ENCODE measurements at places on chromosomes 3 and 15.

- DNase-seq: no peak
Measured at GRCh38 chr3:29249829-29250345, 31.0 kb upstream of the RBMS3 start.

GRCh38 chr3:3316521-3316920 is 137.0 kb upstream of the CRBN start:
- no peak for DNase-seq

DNA sequence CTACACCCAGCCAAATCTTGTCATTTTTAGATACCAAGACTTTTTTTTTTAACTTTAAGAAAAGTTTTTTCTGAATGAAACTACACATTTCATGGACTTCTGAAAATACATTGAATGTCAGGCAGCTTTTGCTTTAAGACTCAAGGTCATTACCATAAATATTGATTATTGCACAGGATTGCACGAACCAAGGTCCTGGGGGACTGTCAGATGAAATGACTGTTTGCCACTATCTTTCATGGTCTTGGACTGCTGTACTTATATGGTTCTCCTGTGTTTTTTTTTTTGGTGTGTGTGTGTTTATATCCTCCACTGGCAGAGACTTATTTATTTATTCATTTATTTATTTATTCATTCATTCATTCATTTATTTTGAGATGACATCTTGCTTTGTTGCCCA is 6.9 kb upstream of the MYO1E start:
- DNase-seq: no peak

DNA sequence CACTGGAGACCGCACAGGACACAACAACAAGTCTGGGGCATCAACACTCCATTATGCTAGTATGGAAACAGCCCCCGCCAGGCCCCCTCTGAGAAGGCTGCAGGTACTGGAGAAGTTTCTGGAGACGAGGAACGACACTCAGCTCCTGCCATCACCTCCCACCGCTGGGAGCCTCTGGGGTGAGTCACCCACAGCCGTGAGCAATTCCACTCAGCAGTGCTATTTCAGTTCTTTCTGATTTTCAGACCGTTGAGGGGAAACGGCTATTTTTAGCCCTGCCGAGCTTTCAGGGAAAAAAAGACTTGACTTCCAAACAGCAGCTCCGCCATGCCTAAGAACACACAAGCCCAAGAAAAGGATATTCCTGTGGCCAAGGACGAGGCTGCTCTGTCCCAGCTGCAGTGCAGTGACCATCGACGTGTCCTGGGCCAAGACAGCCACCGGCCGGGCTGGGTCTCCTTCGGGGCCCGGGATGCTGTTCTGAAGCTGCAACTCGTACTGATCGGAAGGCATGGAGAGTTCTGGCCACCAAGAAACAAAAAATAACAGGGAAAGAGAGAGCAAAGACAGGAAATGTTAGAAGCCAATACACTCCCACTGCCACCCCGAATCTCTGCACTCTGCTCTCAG is 40.8 kb downstream of the NUP210 start:
- no peak for DNase-seq

GRCh38 chr3:128875556-128876120 is 3.8 kb upstream of the ACAD9 start:
- DNase-seq: no peak

- no peak for DNase-seq
Measured at GRCh38 chr3:30779686-30780287, 114.7 kb downstream of the GADL1 start.

DNA sequence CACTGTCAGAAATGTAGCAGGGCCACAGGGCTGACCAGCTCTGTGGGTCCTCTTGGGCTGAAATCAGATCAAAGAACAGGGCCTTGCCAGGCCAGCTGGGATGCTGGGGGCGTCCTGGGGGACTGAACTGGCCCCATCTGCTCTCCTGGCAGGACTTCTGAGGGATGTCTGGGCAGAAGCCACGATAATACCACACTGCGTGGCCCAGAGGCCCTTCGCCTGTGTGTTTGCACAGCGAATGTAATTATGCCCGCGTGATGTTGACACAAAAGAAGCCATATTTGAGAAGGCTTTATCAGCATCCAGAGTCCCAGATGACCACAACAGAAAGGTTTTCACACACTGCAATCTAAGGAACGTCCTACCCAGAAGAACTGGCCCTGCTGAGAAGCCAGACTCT is 174.0 kb downstream of the RAB11A start:
- no peak for DNase-seq

GRCh38 chr3:111473550-111473949 is 68.4 kb upstream of the CD96 start:
- DNase-seq: no peak

DNA sequence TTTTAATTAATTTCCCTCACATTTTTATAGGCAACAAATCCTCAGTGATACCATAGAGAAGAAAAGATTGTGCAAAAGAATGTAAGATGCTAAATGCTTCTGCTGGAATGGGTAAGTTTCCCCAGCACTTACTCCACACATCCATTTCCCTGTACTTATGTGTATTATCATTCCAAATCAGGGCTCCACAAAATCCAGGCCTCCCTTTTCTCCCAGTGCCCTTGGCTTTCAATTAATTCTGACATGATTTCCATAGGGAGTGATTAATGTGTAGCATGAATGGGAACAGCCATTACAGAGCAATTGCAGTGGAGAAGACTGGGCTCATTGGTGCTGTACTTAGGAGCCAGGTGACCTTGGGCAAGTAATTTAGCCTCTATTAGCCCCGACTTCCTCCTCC is 41.3 kb upstream of the UBE2E1 start:
- no peak for DNase-seq

GRCh38 chr15:101526890-101527289 is 37.4 kb upstream of the PCSK6 start:
- no peak for DNase-seq

DNA sequence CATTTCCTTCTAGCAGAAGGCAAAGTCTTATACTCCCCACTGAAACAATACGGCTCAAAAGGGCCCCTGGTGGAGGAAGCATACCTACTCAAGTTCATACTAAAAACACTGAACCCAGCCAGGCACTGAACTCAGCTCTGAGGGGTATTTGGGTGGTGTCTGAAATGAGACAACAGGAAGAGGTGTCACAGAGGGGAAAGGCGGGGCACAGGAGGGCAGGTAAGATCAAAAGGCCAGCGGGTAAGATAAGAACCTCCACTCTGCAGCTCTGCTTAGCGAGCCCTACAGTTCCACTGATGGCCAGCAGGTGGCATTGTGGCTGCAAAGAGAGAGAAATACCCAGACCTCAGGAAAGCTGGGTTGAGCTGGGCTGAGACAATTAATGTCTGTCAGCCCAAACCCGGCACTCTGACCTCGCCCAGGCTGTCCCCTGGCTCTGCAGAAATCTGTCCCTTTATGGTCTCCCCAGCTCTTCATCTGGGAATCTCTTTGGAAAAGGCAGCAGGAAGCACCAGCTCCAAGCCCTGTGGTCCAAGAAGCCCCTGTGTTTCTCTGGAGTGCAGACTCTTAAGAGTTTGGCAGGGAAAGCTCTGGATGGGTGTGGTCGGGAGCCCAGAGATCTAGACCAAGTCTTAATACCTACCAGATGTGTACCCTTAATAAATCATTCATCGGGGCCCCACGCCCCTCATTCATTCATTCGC is 8.4 kb downstream of the MFGE8 start:
- no peak for DNase-seq

DNA sequence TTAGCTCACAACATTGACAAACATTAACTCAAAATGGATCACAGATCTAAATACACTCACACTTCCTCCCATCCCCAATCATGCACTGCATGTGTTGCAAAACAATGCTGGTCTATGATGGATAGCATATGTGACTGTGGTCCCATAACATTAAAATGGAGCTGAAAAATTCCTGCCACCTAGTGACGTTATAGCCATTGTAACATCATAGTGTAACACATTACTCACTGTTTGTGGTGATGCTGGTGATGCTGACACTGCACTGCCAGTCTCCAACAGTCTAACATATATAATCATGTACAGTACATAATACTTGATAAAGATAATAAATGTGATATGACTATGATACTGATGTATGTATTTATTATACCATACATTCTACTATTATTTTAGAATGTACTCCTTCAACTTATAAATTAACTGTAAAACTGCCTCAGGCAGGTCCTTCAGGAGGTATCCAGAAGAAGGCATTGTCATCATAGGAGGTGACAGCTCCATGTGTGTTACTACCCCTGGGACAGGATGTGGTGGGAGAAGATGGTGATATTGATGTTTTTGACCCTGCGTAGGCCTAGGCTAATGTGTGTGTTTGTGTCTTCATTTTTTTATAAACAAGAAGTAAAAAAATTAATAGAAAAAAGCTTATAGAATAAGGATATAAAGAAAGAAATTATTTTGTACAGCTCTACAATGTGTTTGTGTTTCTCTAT is 41.3 kb downstream of the TXNRD3 start:
- no peak for DNase-seq

DNA sequence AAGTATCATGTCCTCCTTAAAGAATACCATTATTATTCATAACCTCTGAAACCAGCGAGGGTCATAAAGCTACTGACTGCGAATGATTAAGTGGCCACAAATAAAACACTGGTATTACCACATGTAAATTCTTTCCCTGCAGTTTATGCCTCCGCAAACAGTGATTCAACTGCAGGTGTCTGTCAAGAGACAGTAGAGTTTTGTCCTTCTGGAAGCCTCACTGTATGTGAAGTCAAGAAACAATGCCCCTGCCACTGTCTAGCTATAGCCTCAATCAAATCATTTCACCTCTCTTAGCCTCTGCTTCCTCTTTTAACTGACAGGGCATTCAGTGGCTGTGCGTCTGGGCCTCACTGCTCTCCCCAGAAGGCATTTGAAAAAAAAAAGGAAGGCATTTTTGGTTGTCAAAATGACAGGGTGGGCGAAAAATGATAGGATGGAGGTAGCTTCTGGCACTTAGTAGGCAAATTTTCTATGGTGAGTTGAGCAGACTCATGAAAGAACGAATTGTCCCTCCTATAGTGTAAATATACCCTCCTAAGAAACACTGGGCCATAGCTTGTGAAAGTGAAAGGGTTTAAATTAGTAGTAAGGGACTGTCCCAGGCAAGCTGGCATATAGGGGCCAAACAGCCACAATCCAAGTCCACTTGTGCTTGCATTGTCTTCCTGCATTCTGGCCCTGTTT is 66.7 kb downstream of the FILIP1L start:
- no peak for DNase-seq

- DNase-seq: peak; percentile 90
Measured at GRCh38 chr3:128489927-128490649, 2.9 kb downstream of the GATA2 start.

GRCh38 chr3:79005084-79005483 is 762.7 kb downstream of the ROBO1 start:
- DNase-seq: no peak

DNA sequence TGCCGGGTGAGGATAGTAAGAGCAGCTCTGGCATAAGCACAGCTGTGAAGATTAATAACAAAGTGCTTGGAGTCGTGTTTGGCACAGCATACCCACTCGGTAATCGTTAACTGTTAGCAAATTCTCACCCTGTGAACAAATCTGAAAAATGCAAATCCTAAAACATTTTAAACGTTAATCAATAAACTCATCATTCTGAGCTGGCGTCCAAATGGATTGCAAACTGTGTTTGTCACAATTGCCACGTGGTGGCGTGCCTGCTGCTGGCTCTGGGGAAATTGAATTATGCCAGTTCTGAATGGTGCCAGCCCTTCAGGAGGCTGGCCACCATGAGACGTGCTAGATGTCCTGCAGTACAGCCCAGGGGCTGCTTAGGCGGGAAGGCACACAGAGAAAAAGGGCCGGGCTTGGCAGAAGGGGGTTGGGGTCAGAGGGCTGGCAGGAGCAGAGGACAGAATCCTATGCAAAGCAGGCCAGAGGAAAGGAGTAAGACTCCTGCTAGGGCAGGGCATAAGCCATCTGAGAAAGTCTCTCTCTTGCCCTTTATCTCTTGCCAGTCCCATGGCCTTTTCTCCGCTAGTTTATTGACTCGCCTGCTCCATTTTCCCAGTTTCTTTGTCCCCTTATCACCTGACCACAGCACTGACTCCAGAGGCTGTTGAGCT is 22.1 kb upstream of the POLG start:
- DNase-seq: no peak

GRCh38 chr3:24886501-24886900 is 391.9 kb upstream of the THRB start:
- DNase-seq: no peak

DNA sequence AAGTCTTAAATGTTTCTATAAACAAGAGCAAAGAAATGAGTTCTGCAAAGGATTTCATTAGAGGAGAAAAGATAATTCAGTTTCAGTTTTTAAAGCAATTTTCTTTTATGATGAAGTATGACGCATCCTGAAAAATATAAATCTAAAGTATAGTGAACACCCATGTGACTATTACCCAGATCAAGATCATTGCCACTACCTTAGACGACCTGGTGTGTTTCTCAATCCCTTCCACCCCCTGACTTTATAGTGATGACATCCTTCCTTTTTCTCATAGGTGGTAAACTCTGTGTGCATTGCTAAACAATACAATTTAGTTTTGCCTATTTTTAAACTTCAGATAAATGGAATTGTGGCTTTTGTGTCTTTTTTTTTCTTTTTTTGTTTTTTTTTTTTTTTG is 8.4 kb downstream of the STT3B start:
- DNase-seq: no peak

DNA sequence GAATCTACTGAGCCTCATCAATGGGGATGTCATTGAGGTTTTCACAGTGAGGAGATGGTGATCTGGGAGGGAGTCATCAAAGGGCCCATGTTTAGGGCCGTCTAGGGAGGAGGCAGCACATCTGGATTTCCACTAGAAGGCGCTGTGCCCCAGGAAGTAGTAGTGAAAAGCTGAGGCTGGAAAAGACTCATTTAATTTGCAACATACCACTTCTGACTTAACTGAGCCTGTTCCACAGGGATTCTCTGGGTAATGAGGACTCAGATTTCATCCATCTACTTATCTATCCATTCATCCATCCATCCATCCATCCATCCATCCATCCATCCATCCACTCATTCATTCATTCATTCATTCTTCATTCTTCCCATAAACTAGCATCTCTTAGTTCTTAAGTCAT is 17.4 kb upstream of the SHF start:
- DNase-seq: no peak

DNA sequence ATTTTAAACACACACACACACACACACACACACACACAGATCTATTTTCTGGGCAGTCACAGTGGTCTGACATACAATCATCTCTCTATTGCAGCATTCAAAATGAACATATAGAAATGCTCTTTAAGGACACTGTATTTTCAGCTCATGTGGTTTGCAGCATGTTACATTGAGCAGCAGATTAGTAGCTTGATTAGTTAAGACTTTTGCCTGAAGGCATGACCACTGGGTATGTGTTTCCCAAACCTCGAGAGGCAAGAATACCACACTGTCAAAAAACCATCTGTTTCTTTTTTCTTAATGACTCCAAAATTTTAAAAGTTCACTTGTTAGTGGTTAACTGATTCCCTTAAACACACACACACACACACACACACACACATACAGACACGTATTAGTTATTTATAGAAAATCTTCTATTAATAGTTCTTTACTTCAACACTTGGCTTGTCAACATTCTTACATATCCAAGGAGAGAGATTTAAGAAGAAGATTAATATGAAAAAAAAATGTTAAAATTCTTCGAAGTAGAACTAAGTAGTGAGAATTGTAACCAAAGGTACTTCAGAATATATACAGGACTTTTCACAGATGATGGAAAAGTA is 518.2 kb downstream of the CADM2 start:
- DNase-seq: no peak

GRCh38 chr3:24197809-24198208 is 252.7 kb downstream of the NR1D2 start:
- DNase-seq: no peak
